Iris pigment epithelial cell (primary cell): ENCODE measurements at places on chromosomes 13 and 19.

DNA sequence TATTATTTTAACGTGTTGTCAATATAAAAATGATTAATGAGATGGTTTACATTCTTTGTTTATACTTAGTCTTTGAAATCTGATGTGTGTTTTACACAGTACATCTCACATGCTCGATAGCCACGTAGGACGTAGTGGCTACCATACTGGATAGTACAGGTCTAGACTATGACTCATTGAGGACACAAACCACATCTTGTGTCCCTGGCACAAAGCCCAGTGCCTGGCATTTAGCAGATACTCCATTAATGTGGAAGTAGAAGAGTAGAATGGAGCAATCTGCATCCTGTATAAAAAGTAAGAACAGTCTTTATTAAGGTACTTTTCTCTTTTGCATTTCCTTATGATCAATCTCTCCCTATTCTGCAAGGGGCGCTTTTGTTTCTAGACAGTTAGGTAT, 49.0 kb upstream of the FRY start:
- peak; percentile 99 for DNase-seq

- no peak for DNase-seq
These were observed 8.0 kb downstream of the ABHD13 start for GRCh38 chr13:108226184-108226583.

DNA sequence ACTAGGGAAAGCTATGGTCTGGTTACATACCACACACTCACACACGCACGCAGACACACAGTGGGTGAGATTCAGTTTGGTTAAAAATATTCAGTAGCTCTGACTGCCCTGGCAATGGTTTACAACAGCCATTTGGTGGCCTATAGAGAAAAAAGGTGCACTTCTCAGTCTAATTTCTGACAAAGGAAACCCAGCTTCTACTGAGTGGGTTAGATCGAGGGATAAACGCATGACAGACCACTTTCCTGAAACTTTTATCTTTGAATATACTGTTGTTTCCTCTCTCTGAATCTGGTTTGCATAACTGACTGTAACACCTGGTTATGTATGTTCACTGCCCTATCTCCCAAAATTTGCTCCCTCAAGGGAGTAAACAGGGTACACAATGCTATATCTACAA, 2.5 kb downstream of the LIG4 start:
- no peak for DNase-seq

GRCh38 chr13:113209759-113210421, 477 bp downstream of the CUL4A start:
- DNase-seq: peak; percentile 66

- no peak for DNase-seq
These were observed 1235.3 kb upstream of the ATXN8OS start for GRCh38 chr13:68872338-68872737.

DNA sequence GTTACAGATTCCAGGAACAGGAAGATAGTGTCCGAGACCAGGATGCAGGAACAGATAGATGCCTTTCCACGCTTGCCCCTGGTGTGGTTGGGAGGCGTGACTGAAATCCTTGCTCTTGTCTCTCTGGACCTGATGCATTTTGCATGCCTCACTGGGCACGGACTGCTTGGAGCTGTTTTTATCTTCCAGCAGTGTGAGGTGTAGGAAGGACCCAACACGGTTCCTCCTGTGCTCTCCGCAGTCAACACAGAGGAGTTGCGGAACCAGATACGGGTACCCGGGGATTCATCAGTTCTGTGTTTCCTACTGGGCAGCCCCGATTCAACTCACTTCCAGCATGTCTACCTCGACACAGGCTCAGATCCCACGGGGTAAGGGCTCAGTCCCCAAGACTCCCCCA, 6.5 kb downstream of the DOT1L start:
- no peak for DNase-seq

- DNase-seq: no peak
These were observed 29.8 kb downstream of the ZNF536 start for GRCh38 chr19:30401956-30402355.

DNA sequence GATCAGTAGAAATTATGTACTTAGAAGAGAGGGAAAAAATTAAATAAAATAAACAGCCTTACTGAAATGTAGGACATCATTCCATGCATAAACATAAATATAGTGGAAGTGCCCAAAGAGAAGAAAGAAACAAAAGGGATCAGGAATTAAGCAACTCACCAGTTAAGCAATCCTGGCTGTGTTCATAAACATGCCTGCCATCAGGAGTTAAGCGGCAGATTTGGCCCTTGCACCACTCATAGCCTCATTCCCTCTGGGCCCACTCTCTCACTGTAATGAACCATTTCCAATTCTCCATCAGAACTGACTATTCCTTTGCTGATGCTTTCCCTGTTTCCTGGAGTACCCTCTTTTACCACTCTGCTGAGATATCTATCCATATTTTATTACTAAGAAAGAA, 281.4 kb downstream of the LHFPL6 start:
- DNase-seq: peak; percentile 37

DNA sequence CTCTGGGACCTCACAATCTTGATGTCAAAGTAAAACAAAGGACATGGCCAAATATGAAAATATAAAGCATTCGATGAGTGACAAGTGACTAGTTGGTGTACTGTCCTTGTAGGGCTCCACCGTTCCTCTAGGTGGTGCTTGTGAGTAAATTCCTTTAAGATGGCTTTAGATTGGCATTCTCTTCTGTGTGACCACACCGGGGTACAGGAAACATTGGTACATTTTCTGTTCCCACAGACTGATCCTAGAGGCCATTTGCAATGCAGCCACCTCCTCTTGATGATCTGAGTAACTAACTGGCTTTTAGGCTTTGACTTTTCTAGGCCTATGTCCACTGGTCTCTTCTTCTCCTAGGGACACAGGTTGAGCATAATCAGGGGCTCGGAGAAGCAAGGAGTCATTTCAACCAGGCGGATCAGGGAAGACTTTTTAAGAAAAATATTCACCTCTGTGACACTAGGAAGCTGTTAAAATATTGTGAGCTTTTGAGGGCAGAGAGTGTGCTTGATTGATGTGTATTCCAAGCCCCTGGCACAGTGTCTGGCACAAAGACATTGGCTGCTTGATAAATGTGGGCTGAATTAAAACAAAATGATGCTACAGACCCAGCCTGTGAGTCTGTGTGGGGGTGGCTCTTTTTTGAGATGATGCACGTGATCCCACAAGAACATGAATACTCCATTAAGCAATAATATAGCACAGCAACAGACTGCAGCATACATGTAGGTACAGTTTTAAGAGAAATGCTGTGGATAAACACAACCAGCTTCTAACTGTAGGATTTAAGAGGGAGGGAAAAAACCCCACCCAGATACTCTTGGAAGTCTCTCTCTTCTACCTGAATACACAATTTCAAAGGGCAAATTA, 21.0 kb downstream of the EPSTI1 start:
- peak; percentile 70 for DNase-seq

DNA sequence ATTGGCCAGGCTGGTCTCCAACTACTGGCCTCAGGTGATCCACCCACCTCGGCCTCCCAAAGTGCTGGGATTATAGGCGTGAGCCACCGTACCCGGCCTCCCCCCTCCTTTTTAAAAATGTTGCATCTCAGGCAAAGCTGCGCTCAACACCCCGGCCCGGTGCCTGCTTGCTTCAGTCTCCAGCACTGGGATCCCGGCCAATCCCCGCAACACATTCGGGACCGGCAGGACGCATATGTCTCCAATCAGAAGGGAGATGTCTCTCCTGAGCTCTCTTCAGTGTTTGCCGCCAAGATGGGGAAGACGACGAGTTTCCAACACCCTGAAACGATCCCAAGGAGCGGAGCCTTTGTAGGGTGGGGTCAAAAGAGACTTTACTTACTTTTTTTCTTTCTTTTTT, 16.1 kb downstream of the GNG7 start:
- DNase-seq: no peak

GRCh38 chr19:57338877-57339276, 12.2 kb upstream of the ZNF304 start:
- peak; percentile 54 for DNase-seq

- peak; percentile 55 for DNase-seq
These were observed 344.1 kb upstream of the TMTC4 start for GRCh38 chr13:101018720-101019119.

DNA sequence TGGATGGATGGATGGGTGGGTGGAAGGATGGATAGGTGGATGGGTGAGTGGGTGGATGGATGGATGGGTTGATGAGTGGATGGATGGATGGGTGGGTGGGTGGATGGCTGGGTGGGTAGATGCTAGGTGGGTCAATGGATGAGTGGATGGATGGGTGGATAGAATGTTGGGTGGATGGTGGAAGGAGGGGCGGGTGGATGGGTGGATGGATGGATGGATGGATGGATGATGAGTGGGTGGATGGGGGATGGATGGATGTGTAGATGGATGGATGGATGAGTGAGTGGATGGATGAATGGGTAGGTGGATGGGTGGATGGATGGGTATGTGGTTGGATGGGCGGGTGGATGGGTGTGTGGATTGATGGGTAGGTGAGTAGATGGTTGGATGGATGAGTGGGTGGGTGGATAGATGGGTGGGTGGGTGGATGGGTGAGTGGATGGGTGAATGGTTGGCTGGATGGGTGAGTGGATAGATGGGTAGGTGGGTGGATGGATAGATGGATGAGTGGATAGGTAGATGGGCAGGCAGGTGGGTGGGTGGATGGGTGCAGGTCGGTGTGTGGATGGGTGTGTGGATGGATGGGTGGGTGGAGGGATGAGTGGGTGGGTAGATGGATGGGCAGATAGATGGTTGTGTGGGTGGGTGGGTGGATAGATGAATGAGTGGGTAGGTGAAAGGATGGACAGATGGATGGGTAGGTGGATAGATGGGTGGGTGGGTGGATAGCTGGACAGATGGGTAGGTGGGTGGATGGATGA, 4.4 kb upstream of the SHC2 start:
- DNase-seq: no peak

DNA sequence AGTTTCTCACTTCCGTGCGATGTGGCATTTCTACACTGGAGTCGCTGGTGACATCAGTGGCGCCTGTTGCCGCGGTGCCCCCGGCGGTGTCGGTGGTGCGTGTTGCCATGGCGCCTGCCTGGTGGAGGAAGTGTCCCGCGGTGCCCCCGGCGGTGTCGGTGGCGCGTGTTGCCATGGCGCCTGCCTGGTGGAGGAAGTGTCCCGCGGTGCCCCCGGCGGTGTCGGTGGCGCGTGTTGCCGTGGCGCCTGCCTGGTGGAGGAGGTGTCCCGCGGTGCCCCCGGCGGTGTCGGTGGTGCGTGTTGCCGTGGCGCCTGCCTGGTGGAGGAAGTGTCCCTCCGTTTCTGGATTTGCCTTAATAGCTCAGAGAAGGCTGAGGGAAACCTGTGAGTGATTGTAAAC, 127.6 kb downstream of the KDM4B start:
- no peak for DNase-seq

DNA sequence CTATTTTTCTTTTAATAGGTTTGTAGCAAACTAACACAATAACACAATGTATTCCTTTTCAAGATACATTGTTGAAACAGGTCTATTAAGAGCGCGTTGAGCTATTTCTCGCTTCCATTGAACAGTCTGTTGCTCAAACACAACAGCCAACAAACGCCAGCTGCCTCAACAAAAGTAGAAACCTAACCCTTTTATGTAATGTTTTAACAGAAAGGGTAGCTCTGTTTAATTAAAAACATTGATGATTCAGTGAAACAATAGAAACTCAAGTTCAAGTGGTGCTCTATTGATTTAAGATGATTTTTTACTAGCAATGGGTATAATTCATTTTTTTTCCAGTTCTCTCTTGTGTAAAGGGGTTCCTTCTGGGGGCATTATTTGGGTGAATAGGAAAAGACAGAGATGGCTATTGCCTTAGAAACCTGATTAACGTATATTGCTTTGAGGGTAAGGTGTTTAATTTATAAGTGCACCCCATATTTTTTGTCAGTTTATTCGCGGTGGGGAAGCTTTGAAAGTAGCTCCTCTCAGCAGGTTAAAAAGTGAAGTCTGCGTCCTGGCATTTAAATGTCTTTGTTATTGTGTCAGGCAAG, 14.9 kb downstream of the ZIC2 start:
- DNase-seq: no peak
